ENCODE measurements at places on chromosomes 6 and 20.

DNA sequence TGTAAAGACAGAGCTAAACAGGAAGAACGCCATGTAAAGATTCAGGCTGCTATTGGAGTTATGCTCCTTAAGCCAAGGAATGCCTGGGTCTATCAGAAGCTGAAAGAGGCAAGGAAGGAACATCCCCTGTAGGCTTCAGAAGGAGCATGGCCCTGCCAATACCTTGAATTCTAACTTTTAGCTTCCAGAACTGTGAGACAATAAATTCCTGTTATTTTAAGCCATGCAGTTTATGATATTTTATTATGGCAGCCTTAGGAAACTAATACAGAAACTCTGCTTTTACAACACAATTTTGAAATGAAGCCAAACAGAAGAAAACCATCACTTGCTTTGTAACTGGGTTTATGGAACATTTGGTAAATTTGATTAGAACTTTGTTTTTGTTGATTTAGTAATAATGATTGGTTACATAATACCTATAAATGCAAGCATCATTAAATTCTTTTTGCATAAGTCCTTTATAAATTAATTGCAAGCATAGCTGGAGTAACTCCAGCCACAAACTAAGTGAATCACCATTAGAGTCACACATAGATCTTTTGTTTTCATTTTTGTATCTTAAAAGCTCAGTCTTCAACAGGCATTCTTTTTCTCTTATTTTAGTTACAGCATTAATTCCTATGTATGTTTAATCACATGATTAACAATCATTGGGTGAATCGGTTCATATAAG is 33.5 kb upstream of the TSPYL1 start:
- DNase-seq, result no peak

GRCh38 chr6:4805553-4806336 is 29.5 kb downstream of the CDYL start:
- DNase-seq, result peak; percentile 31

GRCh38 chr20:5843054-5843592 is 92.9 kb downstream of the SHLD1 start:
- no peak for DNase-seq

DNA sequence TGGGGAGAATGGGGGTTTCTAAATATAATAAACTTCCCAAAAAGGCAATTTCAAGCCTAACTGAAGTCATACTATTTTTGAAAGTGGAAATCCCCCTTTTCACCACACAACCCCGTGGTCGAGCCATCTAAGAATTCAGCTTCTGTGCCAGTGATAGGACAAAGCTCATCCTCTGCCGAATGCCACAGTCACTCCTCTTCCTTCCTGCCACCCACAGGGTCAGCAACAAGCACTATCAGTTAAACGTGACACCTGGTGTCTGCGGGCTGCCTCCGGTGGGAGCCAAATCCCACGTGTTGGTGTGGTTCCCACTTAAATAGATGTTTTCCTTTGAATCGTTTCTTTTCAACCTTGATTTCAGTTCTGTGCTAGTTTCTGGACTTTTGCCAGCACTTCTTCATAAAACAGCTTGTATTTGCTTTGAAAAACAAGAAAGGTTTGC is 60.7 kb downstream of the TNFAIP3 start:
- DNase-seq, result no peak

DNA sequence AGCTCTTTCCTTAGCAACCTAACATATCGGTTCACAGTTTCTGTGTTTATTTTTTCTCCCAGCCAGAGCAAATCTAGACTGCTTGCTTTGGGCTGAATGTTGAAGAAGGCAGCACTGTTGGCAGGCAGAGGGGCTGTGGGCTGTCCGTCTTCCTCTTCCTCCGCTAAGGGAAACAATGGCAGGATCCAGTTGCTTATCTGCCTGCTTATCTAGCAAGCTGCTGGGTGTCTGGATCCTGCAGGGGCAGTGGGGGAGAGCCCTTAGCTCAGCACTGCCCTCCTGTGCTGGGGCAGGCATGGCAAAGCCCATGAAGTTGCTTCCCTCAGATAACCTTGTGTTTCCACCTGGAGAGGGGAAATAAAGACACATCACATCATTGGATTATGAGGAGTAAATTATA is 92.7 kb upstream of the CD93 start:
- DNase-seq, result no peak

GRCh38 chr20:32519381-32519730 is 65.8 kb downstream of the NOL4L start:
- no peak for DNase-seq

- DNase-seq, result no peak
Measured at GRCh38 chr6:149130508-149130907, 187.0 kb upstream of the TAB2 start.

DNA sequence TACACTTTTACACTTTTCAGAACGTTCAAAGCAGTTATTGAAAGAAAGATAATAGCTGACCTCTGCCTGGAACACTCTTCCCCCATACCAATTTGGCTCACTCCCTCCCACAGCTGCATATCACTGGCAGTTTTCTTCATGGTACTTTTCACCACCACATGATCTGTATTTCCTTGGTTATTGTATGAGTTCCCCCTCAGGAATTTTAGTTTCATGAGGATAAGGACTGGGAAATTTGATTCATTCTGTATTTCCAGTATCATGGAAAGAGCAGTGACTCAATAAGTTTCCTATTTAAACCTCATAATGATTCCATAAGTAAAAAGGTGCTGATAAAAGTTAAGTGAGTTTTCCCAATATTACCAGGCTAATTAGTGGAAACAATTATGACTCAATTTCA is 16.0 kb downstream of the HTR1B start:
- DNase-seq, result no peak

- DNase-seq, result no peak
Measured at GRCh38 chr6:168737481-168737880, 296.5 kb downstream of the SMOC2 start.

DNA sequence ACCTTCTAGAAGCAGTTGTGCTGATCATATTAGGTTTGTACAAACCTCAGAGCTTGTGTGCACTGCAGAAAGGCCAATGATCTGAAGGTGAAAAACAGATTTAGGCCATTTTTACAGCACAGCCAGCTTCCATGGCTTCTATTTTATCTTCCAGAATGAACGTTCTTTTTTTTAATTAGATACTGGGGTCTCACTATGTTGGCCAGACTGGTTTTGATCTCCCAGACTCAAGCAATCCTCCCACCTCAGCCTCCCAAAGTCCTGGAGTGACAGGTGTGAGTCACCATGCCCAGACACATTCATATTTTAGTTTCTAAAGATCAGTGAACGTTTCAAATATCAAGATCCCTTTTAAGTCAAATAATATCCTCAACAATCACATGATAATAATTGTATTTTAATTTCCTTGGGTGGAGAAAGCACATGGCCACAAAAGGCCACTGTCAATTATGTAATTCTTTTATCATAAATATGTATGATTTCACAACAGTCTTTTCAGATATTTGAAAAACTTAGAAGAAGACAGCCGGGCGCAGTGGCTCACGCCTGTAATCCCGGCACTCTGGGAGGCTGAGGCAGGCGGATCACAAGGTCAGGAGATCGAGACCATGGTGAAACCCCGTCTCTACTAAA is 326.7 kb upstream of the JARID2 start:
- DNase-seq, result no peak

DNA sequence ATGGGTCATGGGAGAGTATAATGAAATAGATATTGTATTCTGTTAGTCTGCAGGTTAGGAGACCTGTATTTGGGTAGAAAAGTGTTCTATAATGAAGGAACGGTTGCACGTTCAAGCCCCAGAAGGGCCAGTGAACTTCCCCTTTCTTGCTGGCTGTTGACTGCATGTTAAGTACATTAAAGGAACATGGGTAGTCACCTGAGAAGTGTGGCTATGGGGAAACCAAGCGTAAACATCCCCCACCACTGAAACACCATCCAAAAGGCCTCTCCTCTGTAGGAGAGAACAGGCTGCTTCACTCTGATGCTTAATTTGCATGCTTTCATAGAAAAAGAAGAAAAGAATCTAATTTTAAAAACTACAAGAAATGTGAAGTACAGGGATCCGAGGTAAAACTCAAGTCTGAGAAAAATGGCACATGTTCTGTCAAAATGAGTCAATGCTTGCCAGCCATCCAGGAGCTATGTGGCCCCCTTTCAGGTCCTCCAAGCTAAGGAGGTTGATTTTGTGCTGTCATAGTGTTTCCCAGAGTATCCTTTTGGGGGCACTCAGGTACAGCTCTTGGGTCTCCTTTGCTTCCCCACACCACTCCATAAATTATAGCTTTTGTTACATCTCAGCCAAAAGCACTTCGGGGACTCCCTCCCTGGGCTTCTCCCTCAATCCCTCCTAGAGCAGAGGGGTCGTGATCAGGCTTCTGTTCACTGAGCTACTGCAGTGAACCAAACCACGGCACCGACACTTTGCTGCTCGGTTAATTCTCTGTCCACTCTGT is 283.7 kb upstream of the AGPAT4 start:
- no peak for DNase-seq

DNA sequence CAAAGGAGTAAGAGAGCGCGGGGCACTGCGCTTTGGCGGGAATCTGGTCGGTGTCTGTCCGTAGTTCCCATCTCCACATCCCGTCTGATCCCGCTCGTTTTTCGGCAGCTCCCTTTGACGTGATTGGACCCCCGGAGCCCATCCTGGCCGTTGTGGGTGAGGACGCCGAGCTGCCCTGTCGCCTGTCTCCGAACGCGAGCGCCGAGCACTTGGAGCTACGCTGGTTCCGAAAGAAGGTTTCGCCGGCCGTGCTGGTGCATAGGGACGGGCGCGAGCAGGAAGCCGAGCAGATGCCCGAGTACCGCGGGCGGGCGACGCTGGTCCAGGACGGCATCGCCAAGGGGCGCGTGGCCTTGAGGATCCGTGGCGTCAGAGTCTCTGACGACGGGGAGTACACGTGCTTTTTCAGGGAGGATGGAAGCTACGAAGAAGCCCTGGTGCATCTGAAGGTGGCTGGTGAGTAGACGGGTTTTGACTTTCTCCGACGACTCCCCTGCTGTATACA is 1.4 kb downstream of the BTN1A1 start:
- DNase-seq, result peak; percentile 30

GRCh38 chr6:36820700-36821580 is 18.3 kb downstream of the CPNE5 start:
- DNase-seq, result no peak

DNA sequence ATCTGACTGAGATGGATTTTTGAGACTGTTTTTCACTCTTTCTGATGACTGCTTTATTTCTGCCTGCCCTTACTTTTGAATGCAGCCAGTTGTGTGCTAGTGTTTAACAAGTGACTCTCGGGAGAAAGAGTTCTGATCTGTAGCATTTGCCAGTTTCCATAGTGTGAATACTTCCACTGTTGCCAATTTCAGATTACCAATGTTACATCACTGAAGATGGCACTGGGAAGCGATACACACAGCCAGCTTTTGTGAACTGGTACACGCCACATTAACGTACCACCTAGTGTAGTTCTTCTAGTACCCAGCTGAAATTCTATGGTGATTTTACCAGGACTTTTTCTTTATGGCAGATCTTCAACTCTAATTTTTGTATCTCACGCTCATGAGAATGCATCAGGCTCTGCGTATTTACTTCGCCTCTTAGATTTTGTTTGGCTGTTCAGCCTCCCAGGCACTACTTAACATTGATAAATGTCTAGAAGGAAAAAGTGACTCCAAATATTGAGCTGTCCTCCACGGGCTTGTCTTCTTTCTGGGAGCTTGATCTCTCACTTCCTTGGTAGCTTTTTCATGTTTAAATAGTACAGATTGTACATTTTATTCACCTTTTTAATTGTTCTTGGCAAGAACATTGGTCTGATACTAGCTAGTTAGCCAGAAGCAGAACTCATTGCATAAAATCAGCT is 521.6 kb upstream of the SOX4 start:
- no peak for DNase-seq

GRCh38 chr20:60634491-60635172 is 617.4 kb upstream of the CDH4 start:
- no peak for DNase-seq

GRCh38 chr6:13285705-13286104 is 42.6 kb downstream of the TBC1D7 start:
- DNase-seq, result no peak

- DNase-seq, result no peak
Measured at GRCh38 chr6:46993846-46994245, 48.3 kb downstream of the ADGRF1 start.

All from germinal center (tissue), 1 donor.